ENCODE measurements at places on chromosomes 12 and 14.

DNA sequence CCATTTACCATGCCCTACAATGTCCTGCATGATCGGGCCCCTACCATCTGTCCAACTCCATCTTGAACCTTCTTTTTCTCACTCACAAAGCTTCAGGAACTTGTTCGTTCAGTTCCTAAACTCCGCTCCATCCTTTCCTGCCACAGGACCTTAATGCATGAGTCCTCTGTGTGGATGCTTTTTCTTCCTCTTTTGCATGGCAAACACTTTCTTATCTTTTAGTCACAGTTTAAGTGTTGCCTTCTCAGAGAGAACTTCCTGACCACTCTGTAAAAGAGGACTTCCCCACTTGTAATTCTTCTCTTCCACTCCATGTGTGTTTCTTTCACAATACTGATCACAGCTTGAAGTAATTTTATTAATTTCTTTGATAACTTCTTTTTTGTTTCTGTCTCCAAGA, 54.4 kb upstream of the ETV6 start:
- DNase-seq = peak; percentile 60

- no peak for DNase-seq
Measured at GRCh38 chr14:99514552-99515300, 33.5 kb downstream of the CCNK start.

DNA sequence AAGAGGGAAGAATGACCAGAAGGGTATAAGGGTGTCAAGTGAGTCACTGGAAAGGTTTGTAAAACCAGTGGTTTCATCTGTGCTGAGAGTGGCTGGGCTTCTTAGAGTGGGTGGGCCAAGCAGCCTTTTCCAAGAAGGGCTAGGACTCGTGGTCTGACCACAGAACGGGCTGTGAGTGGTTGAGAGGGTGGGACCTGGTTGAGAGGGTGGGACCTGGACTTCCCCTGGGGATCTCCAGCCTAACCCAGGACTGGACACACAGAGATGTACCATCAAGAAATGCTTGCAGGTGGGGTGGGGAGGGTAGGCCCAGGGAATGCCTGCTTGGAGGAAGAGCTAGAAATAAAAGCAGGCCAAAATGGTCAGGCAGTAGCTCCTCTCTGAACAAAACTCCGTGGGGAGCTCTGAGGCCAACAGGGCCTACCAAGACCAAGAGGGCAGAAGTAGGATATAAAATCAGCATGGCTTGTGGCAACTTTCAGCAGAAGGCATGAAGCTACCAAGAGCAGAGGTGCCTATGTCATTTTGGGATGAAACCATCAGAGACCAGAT, 140.5 kb downstream of the FOXN3 start:
- DNase-seq = no peak

GRCh38 chr12:3076730-3077571, at the start of gene TSPAN9:
TSPAN9 (plus strand) TSS chr12:3077379; CDS start chr12:3201194, 123,815 bp downstream.
- peak; percentile 15 for DNase-seq

DNA sequence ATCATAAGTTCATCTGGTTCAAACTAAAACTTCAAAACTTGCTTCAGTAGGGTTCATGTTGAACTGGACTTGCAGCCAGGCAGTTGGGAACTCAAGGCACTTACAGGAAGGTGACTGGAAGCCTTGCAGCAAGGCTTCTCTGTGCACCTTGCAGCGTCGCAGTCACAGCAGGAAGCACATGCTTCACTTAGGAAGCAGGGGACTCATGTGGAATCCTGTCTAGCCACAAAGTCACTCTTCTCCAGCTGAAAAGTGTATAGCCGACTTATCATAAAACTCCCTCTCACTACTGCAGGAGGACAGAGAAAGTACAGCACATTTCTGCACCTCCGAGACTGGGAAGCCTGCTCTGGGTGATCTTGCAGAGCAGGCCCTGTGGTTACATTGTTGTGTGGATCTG, 114.0 kb upstream of the PRB2 start:
- DNase-seq = no peak

- no peak for DNase-seq
Measured at GRCh38 chr12:42590330-42590934, 886 bp upstream of the PRICKLE1 start.

GRCh38 chr12:54504550-54504949, 7.0 kb downstream of the NCKAP1L start:
- no peak for DNase-seq

- DNase-seq = peak; percentile 80
Measured at GRCh38 chr14:91418387-91419043, 895 bp upstream of the CCDC88C start.

GRCh38 chr14:67852926-67853604, 33.5 kb downstream of the RAD51B start:
- DNase-seq = no peak

GRCh38 chr14:105051182-105052109, 13.8 kb downstream of the GPR132 start:
- no peak for DNase-seq

DNA sequence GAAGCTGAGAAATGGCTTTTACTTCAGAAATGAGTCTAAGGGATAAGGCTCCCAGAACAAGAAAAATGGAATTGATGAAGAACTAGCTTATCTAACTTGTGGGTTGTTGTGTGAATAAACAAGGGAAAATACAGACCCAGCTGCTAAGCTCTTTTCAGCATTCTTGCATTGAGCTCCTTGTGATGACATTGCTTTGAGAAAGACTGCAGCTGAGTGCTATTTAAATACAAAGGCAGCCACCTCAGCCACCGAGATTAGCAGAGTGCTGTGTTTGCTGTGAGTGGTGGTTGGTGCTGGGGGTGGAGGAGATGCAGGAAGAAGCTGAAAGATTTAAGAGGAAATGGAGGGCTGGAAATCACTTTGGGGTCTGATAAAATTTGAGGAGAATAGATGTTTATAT, 396.0 kb upstream of the PRICKLE1 start:
- no peak for DNase-seq

GRCh38 chr12:78316631-78317468, 486.2 kb downstream of the NAV3 start:
- no peak for DNase-seq

GRCh38 chr12:122799641-122800243, 25.4 kb downstream of the CCDC62 start:
- peak; percentile 96 for DNase-seq

GRCh38 chr14:103185051-103186029, 62.1 kb downstream of the TNFAIP2 start:
- no peak for DNase-seq

DNA sequence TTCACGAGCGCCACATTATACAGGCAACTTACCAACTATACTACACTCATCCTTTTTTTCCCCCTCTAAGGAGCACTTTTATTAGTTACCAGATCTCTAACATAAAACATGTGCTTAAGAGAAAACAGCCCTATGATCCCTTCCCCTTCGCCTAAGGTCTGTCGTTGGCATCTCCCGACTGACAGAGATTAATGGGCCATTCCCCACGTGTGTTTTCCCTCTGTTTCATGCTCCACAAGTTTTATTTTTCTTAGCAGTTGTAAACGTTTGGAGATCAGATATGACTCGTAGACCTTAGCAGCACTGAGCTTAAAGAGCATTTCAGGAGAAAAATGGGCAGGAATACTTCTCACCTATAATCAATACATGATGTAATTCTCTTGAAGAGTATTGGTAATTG, 51.4 kb upstream of the FZD10 start:
- DNase-seq = no peak

DNA sequence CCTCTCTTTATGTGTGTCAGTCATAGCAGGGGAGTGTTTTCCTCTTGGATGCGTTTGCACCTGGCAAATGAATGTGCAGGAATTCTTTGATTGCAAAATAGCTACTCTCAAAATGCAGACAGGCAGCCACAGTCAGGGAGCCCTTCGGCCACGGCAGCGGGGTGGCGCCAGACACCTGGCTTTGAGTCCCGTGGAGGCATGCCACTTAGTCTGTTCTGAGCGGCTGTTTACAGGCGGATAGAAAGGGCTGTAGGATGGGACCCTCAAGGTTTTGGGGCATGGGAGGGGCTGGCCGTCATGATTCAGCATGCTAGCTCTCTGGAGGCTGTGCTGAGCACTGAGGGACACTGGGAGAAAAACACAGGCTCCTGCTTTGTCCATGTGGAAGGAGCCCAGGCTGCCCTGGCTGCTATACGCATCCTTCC, 117.1 kb downstream of the SLC25A47 start:
- no peak for DNase-seq

GRCh38 chr14:93880021-93880820, 46.9 kb upstream of the FAM181A start:
- DNase-seq = no peak

- no peak for DNase-seq
Measured at GRCh38 chr14:93731753-93732152, 56.5 kb downstream of the PRIMA1 start.

DNA sequence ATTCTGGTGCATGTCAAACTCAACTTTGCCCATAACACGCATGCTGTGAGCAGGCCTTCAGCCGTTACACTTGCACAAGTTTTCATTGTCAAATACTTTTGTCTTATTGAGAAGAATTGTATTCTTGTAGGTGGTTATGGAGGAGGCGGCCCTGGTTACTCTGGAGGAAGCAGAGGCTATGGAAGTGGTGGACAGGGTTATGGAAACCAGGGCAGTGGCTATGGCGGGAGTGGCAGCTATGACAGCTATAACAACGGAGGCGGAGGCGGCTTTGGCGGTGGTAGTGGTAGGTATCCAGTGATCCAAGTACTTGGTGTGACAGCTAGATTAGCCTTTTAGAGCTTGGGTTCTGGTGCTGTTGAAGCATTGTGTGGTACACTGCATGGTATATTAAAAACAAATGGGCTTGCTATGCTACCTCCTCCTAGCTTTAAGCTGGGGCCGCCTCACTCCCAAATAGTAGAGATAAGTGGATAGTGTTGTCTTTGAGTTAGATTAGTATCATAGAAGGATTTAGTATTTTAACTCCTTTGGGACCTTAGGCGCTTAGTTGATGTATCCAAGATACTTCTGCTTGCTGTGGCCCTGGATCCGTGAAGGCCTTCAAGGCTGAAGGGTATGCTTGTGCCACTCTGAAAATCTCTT, 2.5 kb downstream of the HNRNPA1 start:
- DNase-seq = no peak

DNA sequence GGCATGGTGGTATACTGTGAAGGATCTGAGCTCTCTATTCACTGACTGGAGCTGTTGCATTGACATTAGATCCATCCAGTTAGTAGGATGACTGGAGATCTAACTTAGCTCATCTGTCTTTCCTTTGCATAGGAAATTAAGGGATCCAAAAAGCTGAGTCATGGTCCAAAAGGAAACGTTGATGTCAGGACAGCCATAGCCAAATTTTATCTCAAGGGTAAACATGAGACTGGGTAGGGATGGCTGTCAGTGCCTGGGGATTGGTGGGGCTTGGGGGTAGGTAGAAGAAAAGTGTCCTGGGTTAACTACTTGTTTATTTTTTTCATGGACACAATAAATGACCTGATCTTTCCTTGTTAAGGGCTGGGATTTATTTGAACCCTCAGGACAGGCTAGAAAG, 4.6 kb downstream of the FAM177A1 start:
- DNase-seq = no peak

GRCh38 chr14:90809530-90810312, 6.5 kb downstream of the TTC7B start:
- no peak for DNase-seq

DNA sequence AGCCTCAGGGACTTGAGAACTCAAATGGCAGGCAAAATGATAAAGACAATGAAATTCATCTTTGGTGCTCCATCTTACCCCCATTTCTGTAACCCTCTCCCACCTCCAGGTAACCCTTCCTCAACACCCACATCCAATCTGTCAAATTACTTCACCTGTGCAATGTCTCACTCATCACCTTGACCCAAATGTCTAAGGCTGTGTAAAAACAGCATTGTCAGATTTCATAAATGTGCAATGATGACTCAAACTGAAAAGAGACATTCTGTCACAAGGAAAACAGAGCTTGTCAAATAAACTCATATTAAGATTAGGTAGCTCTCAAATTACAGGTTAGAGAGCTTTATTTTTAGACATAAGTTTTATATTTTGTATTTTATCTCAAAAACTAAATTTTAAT, 19.9 kb upstream of the COCH start:
- no peak for DNase-seq

- no peak for DNase-seq
Measured at GRCh38 chr12:6928022-6928702, 403 bp downstream of the ATN1 start.

DNA sequence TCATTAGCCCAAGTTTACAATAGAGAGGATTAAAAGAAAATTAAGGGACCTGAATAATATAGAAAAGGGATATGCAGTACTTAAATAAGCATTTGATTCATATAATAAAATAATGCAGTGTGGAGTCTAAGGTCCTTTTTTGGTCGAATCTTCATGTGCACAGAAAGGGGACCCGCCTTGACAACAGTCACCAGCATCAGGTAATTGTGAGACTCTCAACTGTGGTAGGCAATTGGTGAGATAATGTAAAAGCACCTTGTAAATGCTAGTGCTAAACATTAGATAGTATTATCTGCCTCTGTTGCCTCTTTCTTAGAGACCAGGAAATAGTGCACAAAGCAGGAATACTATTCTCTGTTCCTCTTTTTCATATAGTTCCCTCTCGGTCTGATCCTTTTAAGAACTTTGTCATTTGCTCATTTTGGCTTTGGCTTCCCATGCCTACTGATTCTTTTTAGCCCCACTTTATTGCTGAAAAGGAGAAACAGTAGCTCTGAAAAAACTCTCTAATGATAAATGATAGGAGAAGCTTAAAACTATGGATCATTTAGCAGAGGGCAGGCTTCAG, 17.5 kb downstream of the CHPT1 start:
- no peak for DNase-seq

DNA sequence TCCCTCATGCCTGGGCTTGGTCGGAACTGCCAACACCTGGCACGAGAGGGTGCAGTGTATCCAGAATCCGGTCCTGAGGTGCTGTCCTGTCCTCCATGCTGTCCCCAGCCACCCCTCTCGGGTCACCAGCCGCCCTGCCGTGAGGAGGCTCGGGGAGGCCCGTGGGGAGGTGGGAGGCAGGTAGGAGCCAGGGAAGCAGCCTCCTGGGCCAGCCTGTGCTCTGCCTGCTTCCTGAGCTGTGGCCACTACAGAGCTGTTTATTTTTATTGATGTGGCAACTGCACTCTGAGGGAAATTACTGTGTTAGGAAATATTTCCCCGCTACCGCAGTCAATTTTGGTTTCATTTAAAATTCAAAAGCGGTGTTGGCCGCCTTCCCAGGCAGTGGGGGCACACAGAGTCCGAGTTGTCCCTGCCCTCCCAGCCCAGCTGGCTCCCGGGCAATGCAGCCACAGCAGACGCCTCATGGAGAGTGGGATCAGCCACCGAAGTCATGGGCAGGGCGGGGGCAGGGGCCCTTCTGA, 18.3 kb downstream of the NOC4L start:
- peak; percentile 63 for DNase-seq

DNA sequence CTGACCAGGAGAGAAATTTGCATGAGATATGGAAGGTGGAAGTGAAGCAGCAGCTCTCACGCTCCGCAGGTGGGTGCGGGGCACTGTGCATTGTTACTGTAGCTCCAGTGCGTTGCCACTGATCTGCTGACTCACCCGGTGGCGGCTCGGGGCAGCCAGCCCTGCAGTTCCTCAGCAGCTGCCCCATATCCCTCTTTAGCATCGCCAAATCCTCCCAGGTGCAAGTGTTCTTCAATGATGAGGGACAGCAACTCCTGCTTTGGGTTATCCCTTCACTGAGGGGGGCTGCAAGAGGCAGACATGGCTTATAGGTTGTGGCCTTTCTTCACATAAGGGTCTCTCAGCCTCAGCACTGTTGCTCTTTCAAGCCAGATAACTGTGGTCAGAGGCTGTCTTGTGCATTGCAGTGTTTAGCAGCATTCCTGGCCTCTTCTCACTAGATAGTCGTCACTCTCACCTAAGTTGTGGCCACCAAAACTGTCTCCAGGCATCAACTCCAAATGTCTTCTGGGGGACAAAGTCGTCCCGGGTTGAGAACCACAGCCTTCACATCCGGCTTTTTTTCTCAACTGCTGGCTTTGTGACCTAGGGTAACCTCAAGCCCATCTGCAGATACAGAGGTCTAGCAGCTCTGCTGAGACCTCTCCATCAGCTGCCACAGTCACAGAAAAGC, 180.8 kb downstream of the EFCAB11 start:
- DNase-seq = peak; percentile 61
